Iris pigment epithelial cell (primary cell): ENCODE measurements at places on chromosomes 1 and 21.

DNA sequence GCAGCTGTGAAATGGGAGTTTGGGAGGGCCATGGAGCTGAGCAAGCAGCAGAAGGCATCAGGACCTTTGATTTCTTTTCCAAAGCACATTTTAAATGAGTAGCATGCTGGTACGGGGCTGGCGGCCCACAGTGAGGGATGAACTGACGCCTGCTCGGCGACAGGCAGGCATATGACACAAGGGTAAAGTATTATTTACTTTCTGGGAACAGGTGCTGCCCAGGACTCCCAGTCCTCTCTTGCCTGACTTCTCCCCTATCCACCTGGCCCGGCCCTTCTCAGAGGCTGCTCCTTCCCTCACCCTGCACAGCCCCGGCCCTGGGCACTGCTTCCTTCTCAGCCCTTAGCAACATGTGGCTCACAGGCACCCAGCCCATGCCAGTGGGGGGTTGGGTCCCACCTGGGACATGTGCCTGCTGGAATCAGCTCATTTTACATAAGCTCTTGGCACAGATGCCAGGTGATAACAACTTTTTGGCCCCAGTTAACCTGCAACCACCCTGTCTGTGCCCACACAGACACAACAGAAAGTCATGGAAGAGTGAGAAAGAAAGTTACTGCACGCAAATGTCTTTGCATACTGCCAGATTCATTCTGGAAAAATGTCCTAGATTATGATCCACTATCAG is 112.3 kb upstream of the GADD45A start:
- no peak for DNase-seq

GRCh38 chr21:14817311-14817710 is 247.5 kb downstream of the NRIP1 start:
- no peak for DNase-seq

DNA sequence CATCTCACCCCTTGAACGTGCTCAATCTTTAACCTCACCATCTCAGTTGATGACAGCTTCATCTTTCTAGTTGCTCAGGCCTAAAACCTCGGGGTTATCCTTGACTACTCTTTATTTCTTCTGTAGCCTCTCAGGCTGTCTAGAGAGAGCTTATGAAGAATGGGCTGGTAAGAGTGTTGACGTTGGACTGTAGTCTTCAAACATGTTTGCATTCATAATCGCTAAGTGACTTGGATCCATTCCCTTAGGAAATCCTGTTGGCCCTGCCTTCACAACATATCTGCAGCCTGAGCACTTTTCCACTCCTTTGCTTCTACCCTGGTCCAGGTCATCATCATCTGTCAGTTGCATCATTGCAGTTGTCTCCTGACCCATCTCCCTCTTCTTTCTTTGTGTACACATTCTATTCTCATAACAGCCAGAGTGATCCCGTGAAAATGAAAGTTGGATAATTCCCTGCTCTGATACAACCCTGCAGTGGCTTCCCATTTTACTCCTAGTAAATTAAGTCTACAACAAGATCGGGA is 10.5 kb downstream of the UCK2 start:
- no peak for DNase-seq

DNA sequence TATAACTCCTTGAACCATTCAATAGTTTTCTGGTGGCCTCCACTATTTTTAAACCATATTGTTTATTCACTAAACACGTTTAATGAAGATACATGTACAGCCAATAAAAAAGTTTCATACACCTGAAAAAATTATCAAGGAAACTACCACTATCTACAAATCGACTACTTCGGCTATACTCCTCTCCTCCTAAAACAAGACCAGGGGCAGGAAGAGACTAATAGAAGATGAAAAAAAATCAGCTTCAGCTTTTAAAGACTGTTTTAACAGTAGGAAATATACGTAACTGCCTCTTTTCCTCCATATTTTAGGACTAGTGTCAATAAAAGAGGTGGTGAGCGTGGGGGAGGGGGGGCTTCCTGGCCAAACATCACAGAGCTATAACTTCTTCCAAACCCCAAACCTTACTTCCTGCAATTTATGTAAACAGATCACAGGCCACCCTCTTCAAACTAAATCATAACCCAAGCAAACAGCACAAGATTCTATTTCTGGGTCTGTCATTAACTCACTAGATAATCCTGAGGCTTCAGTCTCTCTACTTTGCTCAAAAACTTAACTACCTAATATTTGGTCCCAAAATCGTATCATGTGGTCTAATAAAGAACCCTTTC is 15.1 kb downstream of the FOXJ3 start:
- DNase-seq: no peak

GRCh38 chr1:43274125-43274803 is 4.5 kb downstream of the TMEM125 start:
- DNase-seq: peak; percentile 50

DNA sequence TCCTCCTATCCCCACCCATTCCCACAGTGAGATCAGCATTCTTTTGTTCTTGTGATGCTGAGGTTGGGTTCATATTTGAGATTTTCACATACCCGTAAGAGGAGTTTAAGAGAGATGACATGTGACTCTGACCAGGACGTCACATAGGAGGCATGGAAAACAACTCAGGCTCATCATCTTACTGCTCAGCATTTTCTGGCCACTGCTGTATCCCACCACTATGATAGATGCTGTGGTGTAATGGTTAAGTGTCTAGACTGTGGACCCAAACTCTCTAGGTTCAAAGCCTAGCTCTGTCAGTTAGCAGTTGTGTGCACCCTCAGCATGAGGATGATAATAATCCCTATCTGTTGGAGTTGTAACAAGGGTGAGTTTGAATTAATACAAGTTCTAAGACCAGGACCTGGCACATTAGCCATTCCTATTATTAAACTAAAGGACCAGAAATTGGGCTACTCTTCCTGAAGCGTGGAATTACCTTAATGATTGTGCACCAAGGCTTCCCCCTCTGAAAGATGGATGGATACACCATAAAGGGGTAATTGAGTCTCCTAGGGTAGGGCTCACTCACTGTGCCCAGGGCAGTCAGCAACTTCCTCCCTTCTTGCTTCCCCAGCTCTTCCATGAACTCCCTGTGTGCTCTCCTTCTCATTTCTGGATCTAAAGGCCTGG is 40.9 kb downstream of the LGR6 start:
- peak; percentile 12 for DNase-seq

DNA sequence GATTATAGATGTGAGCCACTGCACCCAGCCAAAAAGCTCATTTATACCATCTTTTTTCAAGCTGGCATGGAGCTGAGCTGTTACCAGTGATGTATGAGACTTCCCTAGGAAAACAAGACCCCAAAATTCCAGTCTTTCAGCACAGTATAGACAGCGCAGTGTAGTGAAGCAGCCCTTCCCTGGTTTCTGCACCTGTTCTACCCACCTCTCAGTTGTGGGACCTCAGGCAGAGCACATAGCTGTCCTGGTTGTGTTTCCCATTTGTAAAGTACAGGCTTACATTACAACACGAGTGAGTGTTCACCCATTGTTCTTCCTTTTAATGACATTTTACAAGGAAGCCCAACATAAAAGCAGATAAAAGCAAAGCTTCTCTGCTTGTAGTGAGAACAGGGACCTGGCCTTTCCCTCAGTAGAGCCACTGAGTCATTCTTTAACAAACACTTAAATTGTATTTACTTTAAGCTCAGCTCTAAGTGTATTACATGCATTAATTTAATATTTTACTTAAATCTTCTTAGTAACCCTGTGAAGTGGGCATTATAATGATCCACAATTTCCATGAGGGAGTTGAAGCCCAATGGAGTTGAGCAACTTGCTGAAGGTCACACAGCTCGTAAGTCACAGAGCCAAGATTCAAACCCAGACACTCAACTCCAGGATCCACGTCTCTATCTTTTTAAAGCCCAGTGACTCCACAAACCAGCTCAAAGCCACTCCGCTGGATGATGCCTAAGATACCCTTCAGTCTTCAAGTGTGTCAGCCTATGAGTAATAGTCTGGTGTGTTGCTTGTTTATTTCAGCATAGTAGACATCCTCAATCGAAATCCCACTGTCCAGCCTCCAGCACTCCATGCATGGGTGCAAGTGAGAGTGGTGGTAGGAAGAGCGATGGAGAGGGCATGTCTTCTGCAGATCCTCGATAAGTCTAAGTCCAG is 40.5 kb upstream of the CAPZB start:
- peak; percentile 46 for DNase-seq

GRCh38 chr1:30005972-30006619 is 717.3 kb downstream of the MATN1 start:
- DNase-seq: no peak

- DNase-seq: peak; percentile 90
These were observed 159.7 kb downstream of the HIVEP3 start for GRCh38 chr1:41758904-41759548.

DNA sequence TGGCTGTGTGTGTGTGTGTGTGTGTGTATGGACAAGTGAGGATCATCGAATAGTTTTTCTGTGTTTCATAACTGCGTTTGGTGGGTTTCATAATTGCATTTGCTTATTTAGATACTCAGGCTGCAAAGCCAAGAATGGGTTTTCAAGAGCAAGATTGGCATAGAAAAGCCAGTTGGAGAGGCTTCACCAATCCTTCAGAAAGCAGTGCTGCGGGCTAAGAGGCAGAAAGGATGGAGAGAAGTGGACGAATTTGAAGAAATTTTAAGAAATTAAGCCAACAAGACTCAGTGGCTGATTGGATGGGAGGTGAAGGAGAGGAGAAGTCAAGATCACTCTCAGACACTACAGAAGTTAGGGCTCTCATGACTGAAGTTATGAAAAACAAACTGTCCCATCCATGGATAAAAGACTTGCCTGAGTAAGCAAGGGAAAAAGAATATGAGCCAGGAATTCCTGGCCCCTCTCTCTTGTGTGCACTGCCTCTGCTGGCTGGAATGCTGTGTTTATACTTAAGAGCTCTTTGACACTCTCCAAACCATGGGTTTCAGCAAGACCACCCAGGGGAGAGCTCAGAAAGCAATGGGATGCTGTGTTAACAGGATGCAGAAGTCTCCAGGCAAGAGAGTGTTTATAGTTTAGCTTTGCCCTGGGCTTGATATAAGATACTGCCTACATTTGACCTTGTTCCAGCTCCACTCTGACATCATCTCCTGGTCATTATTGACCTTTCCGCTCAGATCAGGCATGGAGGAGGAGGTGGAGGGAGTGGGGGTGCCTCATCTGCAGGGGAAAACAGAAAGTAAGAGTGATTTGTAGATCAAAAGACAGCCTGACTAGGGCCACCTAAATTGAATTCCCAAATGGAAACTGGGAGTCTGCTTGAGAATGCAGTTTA is 232.0 kb upstream of the PLXNA2 start:
- no peak for DNase-seq

DNA sequence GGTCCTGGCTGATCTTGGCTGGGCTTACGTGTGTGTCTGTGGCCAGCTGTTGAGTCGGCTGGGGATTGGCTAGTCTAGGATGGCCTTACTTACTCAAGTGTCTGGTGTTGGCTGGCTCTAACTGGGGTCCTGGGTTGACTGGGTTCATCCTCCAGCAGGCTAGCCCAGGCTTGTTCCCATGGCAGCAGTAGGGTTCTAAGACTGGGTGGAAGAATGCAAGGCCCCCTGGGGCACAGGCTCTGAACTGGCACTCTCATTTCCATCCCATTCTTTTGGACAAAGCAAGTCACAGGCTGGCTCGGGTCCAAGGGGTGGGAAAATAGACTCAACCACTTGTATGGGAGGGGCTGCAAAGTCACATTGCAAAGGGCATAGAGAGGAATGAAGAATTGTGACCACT is 7.9 kb upstream of the OPRD1 start:
- DNase-seq: no peak

GRCh38 chr1:247287460-247287859 is 31.6 kb downstream of the VN1R5 start:
- no peak for DNase-seq

- DNase-seq: peak; percentile 99
These were observed 84.1 kb downstream of the GPR88 start for GRCh38 chr1:100622037-100622436.

DNA sequence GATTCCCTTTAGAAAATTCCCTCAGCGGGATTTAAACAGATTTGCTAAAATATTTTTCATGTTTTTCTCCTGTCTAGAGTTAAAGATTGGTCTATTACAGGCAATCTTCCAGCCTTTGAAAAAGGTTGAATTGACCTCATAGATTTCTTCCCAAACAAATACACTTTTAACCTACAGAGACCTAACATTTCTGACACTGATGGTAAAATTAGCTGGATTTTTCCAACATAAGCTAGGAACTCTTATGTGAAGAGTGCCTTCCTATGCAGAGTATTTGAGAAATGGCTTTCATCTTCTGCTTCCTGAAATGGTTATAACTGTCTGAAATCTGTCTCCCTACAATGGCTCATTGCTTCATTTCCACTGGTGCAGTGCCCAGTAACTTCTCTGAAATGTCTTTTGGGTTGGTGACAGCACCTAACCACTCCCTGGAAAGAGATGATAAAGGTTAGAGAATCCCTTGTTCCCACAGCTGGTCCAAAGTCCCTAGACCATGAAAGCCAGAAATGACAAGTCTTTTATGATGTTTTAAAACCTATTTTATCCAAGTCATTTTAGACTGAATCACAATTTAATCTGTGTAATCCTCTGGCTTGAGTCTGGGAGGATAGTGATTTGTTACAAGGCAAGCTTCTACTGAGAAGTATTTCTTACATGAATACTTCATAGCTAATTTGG is 269.4 kb downstream of the BACH1 start:
- DNase-seq: no peak

- no peak for DNase-seq
These were observed 66.3 kb upstream of the PRDX6 start for GRCh38 chr1:173410794-173411236.

DNA sequence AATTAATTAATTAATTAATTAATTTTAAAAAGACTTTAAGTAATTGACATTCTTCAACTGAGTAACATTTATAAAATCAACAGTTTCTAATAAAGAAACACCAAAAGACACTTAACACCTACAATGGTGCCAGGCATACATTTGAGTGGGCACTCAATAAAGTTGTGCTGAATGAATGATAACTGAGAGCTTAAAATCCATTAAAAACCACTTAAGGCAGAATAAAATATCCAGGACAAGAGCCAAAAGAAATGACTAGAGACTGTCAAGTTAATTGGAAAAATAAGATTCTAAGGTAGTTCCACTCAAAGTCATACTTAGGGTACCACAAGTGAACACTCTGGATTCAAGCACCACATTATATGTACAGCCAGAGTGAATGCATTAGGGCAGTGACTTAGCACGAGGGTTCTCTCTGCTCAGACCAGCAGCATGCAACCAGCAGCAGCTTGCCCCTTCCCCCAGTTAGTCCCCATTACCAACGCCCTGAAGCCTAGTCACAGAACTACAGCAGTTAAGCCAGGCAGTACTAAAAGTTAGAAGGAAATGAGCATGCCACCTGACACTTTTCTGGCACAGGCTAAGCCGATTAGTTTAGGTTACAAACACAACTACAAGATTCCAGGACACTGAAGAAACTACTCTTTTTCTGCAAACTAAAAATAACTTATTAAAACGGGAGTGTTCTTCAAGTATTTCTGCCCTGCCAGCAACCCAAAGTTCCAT is 46.5 kb downstream of the LUZP1 start:
- DNase-seq: peak; percentile 78

DNA sequence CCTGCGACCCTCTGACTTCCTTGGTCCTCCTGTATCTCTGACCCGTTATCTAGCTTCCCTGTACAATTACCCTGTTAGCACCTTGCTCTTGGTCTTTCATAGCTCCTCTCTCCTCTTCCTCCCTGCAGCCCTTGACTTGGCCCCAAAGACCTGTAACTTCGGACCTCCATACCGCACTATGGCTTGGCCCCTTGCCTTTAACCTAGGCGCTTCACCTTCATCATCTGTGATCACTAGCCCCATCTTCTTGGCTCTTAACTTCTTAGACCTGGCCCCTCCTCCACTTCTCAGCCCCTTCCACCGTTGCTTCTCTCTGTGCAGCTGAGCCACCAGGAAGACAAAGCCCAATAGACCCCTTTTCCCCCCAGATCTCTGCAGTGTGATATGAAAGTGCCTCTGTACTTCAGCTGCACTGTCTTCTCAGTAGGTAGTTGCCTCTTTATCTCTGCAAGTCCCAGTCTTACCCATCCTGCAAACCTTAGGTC is 740 bp downstream of the ZNF691 start:
- DNase-seq: no peak
